ENCODE measurements at places on chromosomes 16 and 17.

DNA sequence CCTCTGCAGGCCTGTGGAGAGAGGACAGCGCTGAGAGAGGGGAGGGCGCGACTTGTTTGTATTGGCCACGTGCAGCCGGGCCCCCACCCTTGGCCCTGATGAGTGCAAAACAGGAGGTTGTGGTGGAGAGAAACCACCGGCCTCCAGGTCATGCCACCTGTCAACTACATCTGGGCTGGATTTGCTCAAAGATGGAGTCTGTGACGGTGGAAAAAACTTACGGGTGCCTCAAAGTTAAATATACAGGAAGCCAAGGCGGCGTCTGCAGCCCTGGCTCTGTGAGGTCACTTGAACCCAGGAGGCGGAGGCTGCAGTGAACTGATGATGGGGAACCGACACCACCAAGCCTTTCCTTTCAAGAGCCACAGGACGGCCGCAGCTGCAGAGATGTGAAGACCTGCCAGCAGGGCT, 15.7 kb downstream of the C16orf74 start:
- peak; percentile 52 for DNase-seq

GRCh38 chr17:65100316-65101140, 36.6 kb upstream of the RGS9 start:
- DNase-seq = peak; percentile 86

DNA sequence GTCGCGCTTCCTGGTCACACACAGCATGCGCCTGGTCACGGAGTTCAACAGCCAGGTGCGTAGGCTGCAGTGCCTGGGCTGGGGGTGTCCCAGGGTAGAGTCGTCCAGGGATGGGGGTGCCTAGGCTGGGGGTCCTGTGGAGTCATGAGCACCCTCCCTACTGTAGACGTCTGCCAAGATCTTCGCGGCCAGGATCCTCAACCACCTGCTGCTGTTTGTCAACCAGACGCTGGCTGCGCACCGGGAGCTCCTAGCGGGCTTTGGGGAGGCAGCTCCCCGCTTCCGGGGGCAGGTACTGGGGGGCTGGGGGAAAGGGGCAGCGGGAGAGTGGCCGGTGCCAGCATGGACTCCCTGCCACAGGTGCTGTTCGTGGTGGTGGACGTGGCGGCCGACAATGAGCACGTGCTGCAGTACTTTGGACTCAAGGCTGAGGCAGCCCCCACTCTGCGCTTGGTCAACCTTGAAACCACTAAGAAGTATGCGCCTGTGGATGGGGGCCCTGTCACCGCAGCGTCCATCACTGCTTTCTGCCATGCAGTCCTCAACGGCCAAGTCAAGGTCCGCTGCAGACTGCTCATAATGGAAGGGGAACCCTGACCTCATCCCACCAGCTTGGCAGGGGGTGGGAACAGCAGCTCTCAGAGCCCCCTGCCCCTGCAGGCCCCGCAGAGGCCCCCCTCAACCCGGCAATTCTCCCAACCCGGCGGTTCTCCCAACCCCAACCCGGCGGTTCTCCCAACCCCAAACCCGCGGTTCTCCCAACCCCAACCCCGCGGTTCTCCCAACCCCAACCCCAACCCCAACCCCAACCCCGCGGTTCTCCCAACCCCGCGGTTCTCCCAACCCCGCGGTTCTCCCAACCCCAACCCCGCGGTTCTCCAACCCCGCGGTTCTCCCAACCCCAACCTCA, 2.4 kb downstream of the PDIA2 start:
- no peak for DNase-seq

DNA sequence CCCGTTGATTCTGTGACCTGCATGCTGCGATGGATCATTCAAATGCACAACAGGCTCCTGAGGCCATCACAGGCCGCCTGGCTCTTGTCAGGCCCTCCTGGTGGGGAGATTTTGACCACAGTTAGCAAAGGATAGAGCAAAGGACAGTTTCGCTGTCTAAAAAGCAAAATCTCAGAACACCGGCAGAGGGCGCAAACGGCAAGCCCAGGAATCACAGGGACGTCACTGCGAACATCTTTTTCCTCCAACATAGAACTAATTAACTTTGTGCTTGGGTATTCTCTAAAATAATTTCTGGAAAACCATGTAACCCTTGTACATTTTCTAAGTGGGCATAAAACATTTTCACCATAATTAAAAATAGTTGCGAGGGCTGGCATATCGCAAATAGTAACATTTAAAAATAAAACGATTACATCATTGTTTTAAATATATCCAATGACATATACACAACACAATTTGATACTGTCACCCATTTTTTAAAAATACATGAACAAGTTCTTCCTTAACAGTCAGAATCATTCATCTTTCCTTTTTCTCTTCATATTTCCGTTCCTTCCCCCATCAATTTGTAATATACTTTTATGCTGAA, 19.7 kb upstream of the SLC47A1 start:
- DNase-seq = peak; percentile 73

- DNase-seq = no peak
Observed at GRCh38 chr17:14209215-14209614, 27.4 kb downstream of the CDRT15 start.

- no peak for DNase-seq
Observed at GRCh38 chr17:73924114-73924908, 279.2 kb upstream of the RPL38 start.

- DNase-seq = peak; percentile 51
Observed at GRCh38 chr17:45229681-45230409, 8.2 kb downstream of the FMNL1 start.

DNA sequence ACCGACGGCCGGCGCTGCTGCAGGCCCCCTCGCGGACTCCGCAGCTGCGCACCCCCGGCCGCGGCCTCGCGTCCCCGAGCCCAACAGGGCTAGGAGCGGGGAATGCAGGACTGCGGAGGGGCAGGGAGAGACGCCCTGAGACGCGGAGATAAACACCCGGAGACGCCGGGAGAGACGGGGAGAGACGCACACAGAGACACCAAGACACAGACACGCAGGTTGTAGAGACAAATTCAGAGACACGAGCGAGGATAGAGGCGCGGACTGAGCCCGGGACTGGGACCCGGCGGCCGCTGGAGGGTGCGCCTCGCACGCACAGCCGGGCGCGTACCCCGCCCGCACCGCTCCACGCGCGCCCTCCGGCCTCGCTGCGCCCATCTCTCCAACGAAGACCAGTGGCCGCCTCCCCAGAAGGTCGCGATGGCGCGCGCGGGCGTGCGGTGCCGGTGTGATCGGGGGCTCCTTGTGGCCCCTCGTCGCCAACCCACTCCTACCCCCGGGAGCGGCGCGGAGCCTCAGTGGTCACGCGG, 902 bp downstream of the STAC2 start:
- no peak for DNase-seq
